Skeletal muscle cell (primary cell): ENCODE measurements at places on chromosomes 5 and 9.

DNA sequence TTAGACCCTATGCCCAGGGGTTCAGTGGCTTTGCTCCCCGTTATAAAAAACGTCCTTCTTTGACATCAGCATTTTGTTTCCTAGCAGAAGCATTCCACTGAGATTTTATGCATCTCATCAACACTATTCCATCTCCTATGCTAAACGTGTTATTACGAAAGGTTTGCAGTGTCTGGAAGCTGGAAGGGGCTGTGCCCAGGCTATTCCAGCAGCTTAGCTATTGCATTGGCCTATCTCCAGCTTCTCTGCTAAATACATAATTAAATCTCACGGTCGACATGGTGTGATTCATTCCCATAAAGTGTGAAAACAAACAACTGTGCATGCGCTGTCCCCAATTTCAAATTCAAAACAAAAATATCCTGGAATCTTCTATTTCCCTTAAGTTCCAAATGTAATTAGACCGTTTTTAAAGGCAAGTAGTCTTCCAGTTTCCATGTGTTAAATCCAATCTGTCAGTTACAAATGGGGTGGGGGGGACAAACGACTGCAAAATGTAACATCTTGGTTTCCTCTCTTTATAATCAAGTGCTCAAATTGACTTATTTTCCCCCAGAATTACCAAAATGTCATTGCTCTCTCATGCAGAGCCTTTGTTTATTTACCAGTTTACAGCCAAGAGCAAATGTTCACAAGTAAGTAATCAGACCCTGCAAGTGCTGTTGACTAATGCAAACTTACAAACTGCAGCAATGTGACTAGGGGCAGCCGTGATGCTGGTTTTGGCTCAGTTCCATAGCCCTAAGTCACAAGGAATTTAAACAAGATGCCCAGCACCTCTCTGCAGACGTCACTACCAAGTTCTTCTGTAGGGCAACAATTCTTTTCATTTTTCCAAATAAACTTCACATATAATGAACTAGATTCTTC, 212.3 kb upstream of the RORB start:
- no peak for DNase-seq

DNA sequence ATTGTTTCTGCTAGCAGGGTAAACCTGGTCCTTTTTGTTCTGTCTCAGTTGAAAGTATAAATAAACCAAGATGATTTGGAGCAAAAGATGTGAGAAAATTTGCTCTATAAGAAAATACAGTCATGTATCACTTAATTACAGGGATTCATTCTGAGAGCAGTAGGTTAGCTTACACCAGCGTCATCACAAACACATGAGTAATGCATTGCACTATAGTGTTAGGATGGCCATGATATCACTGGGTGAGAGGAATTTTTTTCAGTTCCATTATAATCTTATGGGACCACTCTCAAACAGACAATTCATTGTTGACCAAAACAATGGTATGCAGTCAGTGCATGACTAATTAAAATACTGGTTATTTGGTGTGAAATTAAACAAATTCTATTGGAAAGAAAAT, 430.9 kb downstream of the CHSY3 start:
- peak; percentile 35 for DNase-seq

- no peak for DNase-seq
These were observed 13.7 kb downstream of the STK32A start for GRCh38 chr5:147248561-147248960.

- DNase-seq, result no peak
These were observed 34.9 kb downstream of the DMRTA1 start for GRCh38 chr9:22481566-22481965.

DNA sequence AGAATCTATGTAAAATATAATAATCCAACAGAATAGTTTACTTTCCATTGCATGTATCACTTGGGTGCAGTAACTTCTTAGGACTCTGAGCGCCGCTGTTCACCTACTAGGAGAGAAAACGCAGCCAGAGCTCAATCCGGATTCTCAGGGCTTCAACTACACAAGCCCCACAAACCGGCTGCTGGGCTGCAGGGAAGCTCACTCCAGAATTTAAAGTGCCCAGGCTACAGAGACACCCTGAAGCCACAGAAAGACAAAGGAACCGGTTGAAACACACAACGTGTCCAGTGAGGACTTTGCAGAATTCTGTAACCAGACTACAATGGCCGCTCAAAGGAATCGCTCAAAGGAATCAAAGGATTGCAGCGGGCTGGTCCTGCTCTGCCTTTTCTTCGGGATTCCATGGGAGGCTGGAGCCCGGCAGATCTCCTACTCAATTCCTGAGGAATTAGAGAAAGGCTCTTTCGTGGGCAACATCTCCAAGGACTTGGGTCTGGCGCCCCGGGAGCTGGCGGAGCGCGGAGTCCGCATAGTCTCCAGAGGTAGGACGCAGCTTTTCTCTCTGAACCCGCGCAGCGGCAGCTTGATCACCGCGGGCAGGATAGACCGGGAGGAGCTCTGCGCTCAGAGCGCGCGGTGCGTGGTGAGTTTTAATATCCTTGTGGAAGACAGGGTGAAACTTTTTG, at the start of gene PCDHGA10:
Gene PCDHGA10, plus strand, starts transcription at position 134 of the 686 bp plus-strand sequence. Its CDS starts 189 bp downstream, at position 323.
- no peak for DNase-seq

GRCh38 chr5:175765858-175766257, 105.5 kb upstream of the CPLX2 start:
- no peak for DNase-seq

DNA sequence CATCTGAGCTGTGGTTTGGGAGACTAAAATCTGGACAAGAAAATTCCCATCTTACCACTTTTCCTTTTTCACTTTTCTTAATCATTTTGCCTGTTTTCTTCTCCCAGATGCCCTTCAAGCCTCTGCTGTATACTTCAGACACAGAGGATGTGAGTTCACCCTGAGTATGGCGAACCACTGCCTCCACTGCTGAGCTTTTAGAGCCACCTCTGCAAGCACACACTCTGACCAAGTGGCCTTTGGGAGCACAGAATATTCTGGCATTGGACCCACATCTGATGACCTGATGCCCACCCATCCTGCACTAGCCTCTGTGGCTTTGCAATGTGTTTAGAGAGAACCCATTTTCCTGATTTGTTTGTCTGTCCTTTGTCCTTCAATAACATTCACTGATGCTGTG, 32.5 kb downstream of the TERT start:
- DNase-seq, result no peak

- no peak for DNase-seq
These were observed 40.1 kb downstream of the SLC6A3 start for GRCh38 chr5:1405121-1405520.

GRCh38 chr5:174608631-174609097, 115.7 kb upstream of the MSX2 start:
- DNase-seq, result no peak

DNA sequence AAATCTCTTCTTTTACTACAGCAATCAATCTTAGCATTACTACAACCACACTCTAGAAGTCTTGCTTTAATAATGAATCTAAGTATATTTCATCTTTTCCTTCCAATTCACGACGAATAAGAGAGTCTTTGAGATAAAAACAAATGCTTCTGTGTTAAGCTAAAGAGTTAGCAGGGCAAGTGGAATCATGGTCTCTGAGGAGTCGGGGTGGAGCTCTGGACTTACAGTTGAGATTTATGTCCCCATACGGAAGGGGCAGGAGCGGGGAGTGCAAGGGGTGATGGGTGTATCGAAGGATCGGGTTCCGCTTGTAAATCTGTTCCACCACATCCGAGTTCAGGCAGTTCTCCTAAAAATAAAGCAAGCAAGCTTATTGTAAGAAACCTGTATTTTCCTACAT, 59.0 kb upstream of the RETREG1 start:
- no peak for DNase-seq

- DNase-seq, result no peak
These were observed 13.1 kb downstream of the MIER3 start for GRCh38 chr5:56938858-56939257.

DNA sequence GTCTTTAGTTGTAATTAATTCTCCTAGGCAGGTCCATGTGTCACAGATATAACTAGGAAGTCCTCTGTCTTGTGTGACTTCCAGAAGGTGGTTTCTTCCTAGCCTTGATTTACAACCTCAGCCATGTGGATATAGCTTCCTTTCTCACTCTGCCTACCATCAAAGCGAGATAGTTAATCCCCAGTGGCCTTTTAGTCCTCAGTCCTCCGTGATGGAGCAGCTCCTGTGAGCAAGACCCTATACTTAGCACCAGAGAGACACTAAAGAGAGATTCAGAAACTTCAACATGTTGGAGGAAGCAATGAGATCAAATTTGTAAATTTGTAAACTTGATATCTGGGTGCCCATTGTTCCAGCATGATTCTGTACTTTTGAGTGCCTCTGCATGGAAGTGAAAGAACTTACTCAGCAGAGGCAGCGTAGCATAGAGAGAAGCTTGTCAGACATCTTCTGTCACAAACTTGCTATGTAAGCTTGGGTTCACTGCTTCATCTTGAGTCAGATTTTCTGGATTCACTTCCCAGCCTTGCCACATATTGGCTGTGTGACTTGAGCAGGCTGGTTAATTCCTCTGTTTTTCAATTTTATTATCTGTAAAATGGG, 170.2 kb upstream of the NR3C1 start:
- no peak for DNase-seq

DNA sequence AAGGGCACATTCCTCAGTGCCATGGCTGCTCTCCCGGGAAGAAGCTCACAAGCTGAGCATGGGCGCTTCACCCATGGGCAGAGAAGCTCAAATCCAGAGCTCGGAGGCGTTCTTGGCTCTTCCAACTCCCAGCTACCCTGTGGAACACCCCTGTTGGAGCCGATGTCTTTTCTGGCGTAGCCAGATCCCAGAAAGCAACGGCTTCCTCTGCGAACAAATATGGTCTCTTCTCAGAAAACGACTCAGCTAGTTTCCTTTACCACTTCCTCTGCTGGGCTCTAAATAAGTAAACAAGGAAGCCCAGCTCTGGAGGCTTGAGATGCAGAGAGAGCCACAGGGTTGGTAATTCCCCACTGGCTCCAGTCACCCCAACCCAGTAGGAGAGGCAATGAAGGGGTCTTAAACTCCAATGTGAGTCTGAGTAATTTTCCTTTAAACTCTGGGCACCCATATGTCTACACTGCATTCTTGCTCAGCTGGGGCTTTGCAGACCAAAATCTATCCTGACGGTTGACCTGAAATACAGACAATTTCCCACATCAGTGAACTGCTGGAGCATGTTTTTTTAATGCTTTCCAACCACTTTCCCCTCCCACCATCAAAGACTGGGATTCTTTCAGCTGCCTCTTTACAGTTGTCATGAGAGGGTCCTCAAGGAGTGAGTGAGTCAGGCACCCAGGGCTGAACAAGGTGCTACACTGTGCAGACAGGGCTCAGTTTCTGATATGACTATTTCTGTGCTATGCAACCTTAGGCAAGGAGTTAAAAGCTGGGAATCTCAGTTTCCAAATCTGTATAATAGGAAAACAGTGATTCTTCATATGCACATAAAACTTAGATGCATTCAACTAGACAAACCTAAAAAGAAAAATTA, at the start of gene LCP2:
Gene LCP2, minus strand, starts transcription at position 189 of the 874 bp plus-strand sequence. Its CDS starts 166 bp downstream, at position 23.
- DNase-seq, result no peak

GRCh38 chr5:152403046-152403445, 2.0 kb downstream of the NMUR2 start:
- DNase-seq, result no peak

DNA sequence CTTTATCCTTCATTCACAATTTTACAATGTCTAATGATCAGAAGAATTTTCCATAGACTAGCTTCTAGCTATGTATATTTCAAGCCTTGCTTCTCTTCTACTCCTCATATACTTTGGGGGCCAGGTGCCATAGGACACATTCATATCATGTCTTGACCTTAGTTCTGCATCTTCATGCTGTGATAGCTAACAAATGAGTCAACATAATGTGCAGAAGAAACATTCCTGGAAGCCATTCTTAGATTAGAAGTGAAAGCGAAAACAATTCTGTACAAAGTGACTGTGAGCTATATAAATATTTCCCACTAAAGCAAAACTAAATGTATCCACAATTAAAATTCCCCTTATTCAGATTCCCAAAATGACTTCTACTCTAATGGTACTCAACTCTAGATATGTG, 320.2 kb upstream of the NREP start:
- DNase-seq, result peak; percentile 3

GRCh38 chr5:38556599-38557307, at the start of gene LIFR:
Gene LIFR (minus strand): TSS chr5:38556646. CDS start chr5:38530647, 25,999 bp downstream.
- DNase-seq, result peak; percentile 41

DNA sequence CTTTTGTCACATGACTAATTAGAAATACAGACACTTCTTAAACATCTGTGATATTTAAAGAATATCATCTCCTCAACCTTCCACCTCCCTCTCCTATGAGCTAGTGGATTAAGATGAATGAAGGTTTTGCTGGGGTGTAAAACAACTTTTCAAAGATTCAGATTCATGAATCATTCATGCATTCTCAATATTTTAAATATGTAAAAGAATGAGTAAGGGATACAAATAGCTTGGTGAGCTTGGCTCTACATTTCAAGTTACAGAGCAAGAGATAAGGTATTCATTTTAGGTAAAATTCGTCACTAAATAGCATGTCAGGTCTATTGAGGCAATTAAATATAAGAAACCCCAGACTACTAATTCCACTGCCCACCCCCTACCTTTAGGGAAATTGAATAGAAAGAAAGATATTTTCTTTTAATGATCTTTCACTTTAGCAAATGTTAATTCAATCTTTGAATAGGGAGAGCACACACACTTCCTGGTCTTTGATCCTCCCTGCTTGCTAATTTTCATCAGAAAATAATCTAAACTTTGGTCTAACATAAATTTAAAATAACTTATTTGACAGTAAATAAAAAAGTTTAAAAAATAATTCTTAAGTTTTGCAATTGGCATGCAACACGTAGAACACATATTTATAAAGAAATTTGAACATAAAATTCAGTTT, 486.9 kb upstream of the ITGA1 start:
- DNase-seq, result no peak

- DNase-seq, result no peak
These were observed 101.3 kb downstream of the FBXL7 start for GRCh38 chr5:15601274-15601673.

GRCh38 chr9:79701651-79702050, 129.9 kb downstream of the TLE4 start:
- DNase-seq, result no peak

DNA sequence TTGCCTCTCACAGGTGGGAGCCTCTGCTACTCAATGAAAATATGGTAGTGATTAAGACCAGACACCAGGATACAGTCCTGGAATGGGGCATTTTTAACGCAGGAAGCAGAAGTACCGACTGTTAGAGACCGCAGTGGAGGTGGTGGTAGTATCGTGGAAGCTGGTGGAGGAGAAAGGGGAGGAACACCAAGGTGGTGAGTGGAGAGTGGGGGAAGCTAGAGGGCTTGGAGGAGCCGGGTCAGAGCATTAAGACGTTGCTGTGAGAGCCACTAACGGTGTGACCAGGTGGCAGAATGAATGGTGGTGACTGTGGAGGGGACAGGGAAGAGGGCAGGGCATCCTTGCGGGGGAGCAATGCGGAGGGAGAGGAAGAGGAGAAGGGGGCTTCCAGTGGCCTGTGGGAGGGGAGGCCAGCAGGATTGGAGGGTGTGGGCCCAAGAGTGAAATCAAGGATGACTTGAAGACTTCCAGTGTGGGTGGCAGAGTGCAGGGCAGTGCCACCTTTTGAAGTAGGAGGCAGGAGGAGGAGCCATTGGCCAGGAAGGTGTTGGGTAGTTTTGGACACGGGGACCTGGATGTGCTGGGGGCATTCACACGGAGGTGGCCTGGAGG, 1.6 kb upstream of the UBAC1 start:
- DNase-seq, result no peak

GRCh38 chr9:113516840-113517577, 53.5 kb downstream of the RGS3 start:
- no peak for DNase-seq

GRCh38 chr5:40027400-40027799, 602.6 kb upstream of the DAB2 start:
- DNase-seq, result no peak
